Ecto neural progenitor cell (in vitro differentiated cells): ENCODE measurements at places on chromosomes 2 and 18.

DNA sequence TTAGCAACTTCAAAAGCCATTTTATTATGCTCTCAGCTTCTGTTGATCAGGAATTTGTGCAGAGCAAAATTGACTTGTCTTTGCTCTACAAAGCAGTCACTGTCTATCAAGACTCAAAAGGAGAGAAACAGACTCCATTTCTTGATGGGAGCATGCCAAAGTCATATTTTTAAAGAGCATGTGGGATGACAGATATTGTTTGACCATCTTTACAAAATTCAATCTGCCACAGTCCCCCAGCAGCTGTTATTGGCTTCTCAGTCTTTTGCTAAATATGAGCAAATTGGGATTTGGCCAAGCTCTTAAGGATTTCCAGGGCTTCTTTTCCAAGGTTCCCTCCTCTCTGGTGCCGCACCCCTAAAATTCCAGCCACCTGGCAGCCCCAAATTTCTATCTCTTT lies 67.9 kb downstream of the TEX51 start:
- DNase-seq = no peak

DNA sequence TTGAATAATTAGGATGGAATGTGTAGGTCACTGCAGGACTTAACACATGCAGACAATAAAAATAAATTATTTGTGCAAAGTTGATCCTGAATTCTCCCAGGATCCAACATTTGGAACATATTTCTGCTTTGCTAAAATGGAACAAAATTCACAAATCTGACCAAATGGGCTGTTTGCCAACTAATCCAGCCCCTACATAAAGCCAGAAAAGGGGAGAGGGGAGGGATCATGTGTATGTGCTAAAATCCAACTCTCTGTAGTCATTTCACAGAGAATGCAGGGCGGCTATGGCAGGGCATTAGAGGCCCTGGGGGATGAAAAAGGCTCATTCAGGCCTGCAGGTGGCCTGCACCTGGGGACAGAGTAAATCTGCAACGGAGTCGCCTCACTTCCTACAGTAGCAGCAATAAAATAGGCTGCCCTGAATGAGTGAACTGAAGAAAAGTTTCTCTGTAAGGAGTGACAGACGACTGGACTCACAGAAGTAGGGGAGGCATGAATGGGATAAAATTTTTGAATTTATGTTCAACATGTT lies 4.0 kb upstream of the ZFP36L2 start:
- no peak for DNase-seq

- DNase-seq = no peak
Observed at GRCh38 chr2:39779341-39779851, 338 bp upstream of the THUMPD2 start.

GRCh38 chr2:33267756-33268155 lies 208.7 kb upstream of the RASGRP3 start:
- DNase-seq = no peak

- peak; percentile 57 for DNase-seq
Observed at GRCh38 chr18:9741793-9742523, 33.9 kb downstream of the RAB31 start.

DNA sequence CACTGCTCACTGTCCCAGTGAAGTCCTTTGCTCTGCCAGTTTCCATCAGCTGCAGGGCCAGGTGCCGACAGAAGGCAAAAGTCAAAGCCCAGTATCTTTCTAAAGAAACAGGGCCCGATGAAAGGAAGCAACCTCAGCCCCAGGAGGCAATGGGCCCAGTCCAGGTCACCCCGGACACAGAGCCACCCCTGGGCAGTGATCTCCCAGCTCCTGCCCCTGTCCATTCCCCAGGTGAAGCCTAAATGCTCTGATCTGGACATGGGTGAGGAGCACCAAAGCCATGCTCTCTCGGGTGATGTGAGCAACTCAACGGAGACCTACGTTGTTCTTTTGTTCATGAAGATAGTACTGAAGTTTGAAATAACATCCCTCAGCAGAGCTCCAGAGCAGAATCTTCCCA lies 61.6 kb downstream of the HDAC4 start:
- no peak for DNase-seq

GRCh38 chr2:192887337-192887736 lies 692.6 kb upstream of the TMEFF2 start:
- DNase-seq = no peak

DNA sequence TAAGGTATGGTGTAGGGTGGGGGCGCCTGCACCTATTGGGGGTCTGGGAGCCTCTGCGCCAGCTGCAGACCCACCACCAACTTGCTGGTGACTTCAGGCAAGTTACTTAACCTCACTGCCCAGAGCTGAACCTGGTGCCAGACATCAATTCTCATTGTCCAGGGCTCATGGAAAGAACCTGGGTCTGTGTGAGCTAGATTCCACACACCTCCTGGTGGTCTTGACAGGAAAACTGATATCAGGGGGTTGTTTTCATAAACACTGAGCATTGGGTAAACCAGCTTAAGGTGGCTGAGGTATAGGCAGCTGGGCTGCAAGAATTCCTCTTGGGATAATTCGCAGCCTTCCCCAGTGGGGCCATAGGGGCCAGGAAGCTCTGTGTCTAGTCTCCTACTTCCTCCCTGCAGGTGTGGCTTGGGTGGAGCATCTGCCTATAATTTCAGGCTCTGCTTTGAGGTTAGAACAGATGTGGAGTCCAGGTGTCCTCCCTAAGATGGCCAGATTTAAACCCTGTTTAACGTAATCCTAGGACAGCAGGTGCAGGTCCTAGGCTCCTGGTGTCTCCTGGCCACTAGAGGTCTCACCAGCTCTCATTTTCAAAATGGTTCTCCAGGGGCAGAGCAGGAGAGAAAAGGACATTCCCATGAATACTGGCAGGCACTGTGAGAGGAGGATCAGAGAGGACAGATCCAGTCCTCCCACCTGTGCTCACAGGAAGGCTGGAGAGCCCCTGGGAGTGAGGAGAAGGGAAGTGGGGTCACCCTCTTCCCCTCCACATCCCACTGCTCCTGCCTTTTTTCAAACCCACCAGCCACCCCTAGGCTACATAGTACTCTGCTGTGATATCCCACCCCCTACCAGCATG lies 100.4 kb upstream of the SMAD2 start:
- no peak for DNase-seq

DNA sequence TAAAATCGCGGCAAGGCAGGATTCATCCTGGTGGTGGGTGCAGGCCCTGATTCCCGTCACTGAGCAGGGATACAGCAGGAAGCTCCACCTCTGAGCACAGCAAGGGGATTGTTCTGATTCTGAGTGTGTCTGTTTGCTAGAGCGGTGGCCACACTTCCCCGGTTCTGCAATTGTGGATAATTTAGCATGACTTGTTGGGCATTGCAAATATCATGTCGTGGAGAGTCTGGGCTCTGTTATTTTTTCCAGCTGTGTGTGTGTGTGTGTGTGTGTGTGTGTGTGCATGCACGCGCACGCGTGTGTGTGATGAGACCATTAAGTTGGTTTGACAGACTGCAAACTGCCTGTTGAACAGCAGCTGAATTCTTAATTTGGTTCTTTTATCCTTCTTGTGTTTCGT lies 4.1 kb upstream of the TMEM18 start:
- DNase-seq = no peak

DNA sequence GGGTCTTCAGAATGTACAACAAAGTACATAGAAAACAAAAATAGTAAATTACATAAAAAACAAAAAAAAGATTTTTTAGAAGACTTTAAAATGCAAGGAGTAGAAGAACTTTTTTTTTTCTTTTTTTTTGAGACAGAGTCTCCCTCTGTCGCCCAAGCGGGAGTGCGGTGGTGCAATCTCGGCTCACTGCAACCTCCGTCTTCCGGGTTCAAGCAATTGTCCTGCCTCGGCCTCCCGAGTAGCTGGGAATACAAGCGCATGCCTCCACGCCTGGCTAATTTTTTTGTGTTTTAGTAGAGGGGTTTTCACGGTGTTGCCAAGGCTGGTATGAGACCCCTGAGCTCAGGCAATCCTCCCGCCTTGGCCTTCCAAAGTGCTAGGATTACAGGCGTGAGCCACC lies 104.5 kb upstream of the ZC3H15 start:
- DNase-seq = no peak

GRCh38 chr2:144415386-144415785 lies 104.5 kb downstream of the ZEB2 start:
- no peak for DNase-seq

DNA sequence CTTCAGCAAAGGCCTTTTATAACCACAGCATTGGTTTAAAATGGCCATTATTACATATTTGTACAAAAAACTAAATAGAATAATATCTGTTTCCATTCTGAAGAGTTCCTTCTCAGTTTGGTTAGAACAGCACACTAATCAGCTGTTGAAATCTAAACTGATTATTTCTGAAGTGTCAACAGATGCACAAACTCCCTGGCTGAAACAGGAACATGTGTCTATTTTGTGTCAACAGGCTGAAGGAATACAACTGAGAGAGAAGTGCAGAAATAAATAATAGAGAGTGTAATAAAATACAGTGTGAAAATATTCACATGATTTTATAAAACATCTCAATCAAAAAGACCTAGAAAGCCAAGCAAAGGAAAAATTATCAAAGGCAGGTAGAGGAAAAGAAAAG lies 29.7 kb downstream of the IKZF2 start:
- DNase-seq = no peak

GRCh38 chr2:96869281-96869821 lies 529 bp downstream of the SEMA4C start:
- no peak for DNase-seq

GRCh38 chr18:49843131-49843530 lies 29.8 kb upstream of the ACAA2 start:
- DNase-seq = no peak

- no peak for DNase-seq
Observed at GRCh38 chr2:12044857-12045256, 298.4 kb downstream of the LPIN1 start.

DNA sequence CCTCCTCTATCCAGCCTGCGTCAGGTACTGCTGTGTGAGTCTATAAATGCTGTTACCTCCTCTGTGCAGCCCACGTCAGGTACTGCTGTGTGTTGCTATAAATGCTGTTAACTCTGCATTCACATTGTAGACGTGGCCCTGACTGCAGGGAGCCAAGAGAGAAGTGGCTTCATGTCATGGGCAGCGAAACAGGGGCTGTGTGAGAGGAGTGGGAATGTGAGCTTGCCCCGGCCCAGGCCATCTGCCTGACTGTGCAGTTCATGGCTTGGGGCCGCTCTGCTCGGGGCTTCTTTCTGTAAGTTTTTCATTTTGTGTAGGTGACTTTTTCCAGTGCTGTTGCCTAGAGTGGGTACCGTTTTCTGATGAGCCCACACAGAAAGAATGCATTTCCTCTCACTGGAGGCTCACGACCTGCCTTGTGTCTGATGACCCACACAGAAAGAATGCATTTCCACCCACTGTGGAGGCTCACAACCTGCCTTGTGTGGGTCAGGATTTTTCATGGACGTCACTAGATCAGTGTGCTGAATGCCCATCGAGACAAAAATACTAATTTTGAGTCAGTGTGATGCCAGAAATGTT lies 104.5 kb downstream of the SNTG2 start:
- DNase-seq = no peak

- DNase-seq = no peak
Observed at GRCh38 chr2:88265352-88266303, 95.5 kb downstream of the THNSL2 start.

GRCh38 chr2:23469142-23469540 lies 84.2 kb downstream of the KLHL29 start:
- no peak for DNase-seq

DNA sequence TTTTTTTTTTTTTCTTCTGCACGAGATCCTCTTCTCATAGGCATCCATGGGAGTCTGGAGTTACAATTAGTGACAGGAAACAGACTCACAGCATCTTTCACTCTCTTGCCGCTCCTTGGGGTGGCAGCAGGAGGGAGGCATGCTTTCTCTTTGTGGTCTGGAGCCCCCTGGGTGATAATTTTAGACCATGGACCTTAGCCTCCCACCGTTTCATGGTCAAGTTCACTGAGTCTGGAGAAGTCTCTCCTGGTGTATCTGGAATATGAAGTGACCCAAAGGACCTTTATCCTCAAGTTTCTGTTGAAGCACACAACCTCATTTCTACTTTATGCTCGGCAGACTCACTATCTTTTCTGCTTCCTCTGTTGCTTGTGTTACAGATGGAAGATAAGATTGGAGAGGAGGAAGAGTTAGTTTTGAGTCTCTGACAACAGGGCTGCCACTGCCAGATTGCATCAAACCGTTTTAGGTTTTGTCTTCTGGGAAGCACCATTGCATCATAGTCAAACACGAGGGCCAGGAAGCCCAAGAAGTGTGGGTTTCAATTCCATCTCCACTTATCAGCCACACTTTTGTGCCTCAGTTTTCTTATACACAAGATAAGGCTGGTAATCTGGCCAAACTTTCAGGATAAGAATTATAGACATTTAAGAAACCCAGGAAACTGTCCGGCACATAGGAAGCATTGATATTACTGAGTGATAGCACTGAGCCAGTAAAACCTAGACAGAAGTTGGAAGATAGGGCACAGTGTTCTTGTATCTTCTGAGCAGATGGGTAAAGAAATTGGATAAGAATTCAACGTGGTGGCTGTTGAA lies 62.3 kb downstream of the ADCYAP1 start:
- no peak for DNase-seq

DNA sequence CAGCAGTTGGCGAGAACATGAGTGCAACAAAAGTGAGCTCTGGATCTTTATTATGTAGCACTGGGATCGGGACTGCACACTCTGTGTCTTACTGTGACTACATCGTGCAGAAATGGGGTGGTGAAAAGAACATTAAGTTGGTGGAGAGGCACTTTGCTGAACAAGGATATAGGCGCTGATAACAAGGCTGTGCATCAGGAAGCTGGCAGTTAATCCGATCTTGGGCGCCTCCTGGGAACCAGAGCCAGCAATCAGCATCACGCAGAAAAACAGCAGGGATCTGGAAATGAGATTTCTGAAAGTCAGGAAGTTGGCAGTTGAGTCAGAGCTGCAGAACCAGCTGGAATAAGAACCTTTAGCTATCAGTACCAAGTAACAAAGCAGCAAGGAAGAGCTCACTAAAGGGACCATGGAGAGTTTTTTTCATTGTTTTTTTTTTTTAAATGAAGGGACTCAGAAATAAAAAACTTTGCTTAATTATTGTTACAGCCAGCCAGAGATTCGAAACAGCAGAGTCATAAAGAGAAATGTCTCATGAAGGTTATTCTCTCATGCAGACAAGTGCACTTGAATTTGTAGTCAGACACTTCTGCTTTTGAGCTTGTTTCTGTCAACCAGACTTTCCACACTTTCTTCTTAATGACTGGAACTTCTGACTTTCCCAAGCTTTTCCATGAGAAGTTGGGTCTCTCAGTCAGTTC lies 22.8 kb upstream of the MYO3B start:
- DNase-seq = no peak

GRCh38 chr2:30394096-30394495 lies 53.0 kb upstream of the LCLAT1 start:
- no peak for DNase-seq

GRCh38 chr2:47038656-47039488 lies 116.2 kb downstream of the STPG4 start:
- DNase-seq = no peak
